ENCODE measurements at places on chromosomes 4 and X.
A peak's percentile ranks its signal among the peaks of the same experiment; 100 is the strongest.

GRCh38 chr4:2643555-2643954 is 107.1 kb downstream of the FAM193A start:
- DNase-seq, result no peak

DNA sequence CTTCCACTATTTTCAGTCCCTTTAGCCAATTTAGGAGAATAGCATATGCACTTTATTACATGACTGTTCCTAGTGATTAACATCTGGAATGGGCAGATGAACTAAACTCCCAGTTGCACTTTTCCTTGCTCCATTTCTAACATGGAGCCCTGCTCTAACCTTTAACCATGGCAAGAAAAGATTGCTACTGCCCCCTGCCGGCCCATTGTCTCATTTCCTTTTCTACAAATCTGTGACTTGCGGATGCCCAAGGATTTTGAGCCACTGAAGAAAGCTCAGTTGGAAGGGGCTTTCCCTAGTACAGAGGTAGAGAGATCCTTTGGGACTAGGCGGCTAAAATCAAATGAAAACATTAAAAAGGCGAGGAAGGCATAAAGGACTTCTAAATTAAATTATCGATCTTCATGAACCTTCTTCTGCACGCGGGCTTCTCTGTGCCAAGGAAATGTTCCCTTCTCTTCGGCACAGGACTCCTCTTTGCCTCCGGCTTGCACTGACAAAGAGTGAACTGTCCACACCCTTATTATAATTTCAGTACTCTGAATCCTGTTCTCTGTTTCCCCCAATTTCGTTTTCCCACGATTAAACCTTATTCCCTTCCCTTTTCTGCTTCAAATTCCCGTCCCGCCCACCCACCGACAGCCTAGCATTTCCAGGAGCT is 577 bp upstream of the GLRA2 start:
- DNase-seq, result peak; percentile 2

DNA sequence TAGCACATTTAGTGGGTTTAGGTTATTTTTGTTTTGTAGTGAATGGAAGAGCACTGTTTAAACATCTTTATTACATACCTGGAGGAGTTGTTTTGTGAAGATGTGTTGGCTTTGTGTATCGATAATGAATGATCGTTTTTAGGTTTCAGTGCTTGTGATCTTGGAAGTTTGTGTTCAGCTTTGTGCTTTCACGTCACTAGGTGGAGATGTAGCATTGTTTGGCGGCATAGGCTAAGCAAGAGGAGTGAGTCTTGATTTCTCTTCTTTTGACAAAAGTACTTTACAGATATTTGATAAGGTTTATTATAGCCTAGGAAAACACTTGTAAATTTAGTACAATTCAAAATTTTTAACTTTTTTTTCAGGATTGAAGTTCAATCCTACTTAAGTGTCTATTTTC is 50.4 kb downstream of the PDK3 start:
- no peak for DNase-seq

DNA sequence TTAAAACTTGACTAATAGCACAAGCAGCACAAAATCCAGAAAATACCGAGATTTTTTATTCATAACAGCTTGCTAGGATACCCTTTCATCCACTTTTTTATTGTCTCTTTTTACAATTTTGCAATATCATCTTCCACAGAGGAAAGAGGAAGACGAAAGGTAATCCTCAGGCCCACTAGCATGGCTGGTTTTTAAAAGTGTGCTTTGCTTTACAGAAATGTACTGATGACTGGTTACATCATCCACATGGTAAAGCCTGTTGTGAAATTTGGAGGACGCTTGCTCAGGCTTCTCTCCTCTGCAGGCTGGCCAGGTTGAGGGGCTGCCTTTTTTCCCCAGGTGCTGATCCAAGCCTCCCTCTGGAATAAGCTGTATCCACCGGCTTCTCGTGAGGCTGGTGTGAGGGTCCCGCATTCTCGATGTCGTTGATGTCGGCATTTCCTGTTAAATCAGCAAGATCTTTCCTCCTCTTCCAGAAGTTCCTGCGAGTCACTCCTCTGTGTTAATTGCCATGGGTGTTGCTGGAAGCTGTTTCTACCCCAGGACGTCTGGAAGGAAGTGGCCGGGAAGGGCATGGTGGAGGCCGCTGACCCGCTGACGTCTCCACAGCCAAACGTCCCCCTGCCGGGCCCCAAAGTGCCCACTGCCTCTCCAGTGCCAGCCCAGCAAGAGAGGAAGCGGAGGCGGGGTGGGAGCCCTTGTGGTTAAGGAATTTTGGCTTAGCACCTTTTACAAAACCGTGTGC is 5.8 kb upstream of the DGKQ start:
- no peak for DNase-seq

DNA sequence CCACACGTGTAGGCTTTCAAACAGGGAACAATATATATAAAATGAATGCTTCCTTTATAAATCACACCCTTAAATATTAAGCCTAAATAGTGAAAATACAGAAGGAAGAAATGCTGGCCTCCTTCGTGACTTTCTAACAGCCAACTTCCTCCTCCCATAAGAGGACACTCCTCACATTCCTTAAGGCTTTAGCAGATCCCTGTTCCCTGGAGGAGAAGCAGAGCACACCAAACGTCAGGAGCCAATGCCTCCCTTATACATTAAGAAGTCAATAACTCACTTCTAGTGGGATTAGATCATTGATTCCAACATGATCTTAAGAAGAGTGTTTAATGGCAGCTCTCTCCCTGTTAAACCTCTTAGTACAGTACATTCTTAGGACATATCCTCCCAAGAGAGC is 108.4 kb upstream of the FAM241A start:
- no peak for DNase-seq

- no peak for DNase-seq
These were observed 46.3 kb upstream of the AFAP1 start for GRCh38 chr4:7985891-7986441.

DNA sequence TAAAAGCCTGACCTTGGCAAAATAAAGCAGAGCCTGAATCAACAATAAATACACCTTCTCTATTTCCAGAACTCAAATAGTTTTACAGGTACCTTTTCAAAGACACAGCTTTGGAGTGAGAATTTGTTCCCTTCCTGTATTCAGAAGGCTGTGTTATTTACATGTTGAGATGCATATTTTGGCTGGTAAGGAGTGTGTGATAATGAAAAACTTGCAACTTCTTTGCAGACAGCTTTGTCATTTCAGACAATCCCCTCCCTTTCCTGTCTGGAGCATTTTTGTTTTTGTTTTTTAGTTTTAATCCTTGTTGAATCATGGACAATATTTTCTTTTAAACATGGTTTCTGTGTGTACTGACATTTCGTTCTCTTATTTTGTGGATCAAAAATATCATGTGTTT is 493.8 kb downstream of the FAT4 start:
- DNase-seq, result no peak

- DNase-seq, result no peak
These were observed 137.9 kb upstream of the FAM241A start for GRCh38 chr4:112007391-112007790.

GRCh38 chr4:168551945-168552695 is 55.3 kb downstream of the PALLD start:
- DNase-seq, result no peak

DNA sequence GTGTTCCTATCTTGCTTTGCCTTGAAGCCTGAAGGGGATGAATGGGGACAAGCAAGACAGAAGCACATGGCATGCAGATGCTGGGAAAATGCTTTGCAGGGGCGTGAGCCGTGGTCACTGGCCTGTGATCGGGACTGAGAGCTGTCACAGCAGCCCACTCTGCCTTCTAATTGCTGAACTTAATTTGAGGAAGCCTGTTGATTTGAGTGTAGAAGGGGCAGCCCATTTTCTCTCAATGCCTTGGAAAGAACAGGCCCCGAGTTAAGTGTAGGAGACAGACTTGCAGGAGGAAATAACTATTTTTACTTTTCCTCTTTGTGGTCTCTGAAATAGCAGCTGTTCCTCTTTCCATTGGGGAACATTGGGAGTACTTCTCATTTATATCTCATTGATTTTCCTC is 26.1 kb upstream of the TBC1D1 start:
- no peak for DNase-seq

GRCh38 chr4:141347684-141348083 is 127.0 kb downstream of the ZNF330 start:
- DNase-seq, result no peak

GRCh38 chr4:76147454-76148141 is 599 bp downstream of the NUP54 start:
- DNase-seq, result peak; percentile 1

DNA sequence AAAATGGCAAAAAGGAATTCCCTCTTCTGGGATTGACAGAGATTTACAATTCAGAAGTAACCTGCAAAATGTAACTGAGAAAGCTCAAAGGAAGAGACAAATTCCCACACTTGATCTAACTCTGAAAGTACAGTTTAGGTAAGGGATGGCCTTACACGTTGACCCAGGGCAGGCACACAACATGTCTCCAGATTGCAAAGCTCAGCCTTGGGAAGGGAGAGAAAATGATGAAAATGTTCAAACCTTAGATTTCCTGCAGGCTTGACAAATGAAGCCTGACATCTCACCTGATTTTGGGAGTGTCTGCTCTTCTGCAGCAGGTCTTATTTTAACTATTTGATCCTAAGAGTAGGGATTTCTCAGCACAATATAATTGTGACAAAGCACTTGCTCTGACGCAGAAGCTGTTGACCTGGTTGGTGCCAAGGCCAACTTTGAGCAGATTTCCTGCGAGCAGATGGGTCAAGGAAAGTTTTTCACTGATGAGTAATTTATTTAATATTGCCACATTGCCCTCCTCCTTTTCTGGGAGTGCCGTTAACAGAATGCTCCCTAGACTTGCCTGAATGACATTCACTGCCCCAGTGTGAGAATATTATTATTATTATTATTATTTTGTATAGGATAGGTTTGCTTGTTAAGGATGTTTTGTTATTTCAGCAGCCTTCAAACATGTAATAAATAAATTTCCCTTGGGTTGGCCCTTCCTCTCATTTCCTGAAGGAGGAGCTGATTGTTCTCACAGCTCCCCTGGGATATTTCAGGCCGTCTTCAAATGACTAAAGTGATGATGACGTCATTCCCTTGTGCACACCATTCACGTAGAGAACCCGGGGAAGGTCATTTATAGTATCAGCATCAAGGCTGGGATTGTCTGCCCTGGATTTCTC is 157.1 kb downstream of the VEGFC start:
- DNase-seq, result peak; percentile 10
